MV-4-11 (cell line): ENCODE measurements at places on chromosomes 16 and 17.

DNA sequence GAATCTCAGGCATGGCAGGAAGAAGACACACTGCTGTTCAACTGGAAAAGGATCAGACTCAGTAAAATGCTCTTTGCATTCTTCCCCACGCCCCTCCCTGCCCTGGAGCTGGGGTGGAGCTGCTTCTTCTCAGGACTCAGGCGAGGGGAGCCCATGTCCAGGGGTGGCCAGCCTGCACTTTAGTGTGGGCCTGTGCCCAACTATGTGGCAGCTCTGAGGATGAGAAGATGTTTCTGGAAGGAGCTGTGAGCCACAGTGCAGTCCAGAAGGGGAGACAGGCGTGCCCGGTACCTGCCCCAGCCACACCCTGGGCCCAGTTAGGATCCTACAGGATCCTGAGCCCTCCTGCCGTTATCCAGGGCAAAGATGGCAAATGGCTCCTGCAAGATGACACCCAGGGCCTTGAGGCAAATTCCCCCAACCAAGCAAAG is 120.3 kb downstream of the ANKRD11 start:
- no peak for DNase-seq

DNA sequence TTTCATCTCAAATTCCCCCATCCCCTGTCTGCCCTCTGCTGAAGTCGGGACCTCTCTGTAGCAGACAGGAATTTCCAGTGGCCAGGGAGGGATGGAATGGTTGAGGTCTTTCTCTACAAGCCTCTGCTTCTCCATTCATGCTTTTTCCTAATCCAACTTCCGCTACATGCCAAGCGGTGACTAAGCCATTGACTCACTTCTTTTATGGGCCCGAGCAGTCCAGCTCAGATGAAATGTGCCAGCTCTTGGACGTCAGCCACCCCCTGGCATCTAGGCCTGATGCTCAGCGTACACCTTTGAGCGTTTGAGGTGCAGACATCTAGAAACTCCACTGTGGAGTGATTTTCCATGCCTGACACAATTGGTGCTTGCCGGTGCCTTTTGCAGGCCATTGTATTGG is 40.7 kb upstream of the GPR139 start:
- DNase-seq: no peak

DNA sequence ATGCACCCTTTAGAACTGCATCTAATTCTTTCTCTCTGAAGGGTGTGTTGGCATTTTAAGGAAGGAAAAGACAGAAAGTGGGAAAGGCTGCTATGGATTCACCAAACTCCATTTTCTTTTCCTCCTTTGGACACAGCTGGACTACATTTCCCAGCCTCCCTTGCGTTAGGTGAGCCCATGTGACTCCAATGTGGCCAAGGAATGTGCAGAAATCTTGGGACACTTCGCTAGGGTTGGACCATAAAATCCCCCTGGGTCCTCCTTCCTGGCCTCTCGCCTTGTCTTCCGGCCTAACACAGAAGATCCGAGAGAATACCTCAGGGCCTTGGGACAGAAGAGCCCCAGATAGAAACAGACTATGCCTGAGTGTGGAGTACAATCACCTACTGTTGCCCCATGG is 56.3 kb downstream of the ABCC12 start:
- no peak for DNase-seq

GRCh38 chr17:44924107-44924544 is 8.8 kb upstream of the GFAP start:
- DNase-seq: no peak

GRCh38 chr17:3015890-3016289 is 47.5 kb downstream of the OR1D5 start:
- DNase-seq: no peak

DNA sequence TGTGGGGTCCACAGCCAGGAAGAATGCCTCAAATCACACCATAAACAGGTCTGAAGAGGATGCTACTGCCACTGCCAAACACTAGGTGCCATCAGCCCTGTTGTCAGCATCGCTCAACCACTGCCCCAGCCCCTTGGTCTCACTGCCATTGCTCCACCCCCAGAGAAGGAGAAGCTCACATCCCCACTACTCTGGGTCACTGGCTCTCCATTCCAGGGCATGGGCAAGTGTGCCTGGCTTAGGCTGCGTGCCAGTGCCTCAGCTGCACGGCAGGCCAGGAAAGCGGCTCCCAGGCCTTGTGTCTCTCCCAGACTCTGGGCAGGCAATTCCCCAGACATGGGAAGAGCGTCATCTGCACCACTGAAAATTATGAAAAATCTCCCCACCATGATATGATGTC is 1.2 kb upstream of the IGSF6 start:
- no peak for DNase-seq

- no peak for DNase-seq
Observed at GRCh38 chr17:56821847-56822534, 11.7 kb downstream of the C17orf67 start.
